T1000 (cell line): ENCODE measurements at places on chromosomes 16 and 17.

DNA sequence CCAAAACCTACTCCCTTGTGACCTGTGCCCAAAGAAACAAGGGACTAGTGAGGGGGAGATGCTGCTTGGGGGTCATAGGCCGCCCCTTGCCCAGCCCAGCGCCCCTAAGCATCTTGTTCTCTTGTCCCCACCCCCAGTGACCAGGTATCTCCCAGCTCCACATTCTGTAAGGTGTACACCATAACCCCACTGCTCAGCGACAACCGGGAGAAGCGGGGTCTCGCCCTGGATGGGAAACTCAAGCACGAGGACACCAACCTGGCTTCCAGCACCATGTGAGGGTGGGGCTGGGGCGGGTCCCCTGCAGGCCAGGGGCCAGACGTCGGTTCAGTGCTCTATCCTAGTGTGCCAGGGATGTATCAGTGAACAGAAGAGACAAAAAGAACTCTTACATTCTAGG lies 8.7 kb downstream of the ARRB2 start:
- no peak for DNase-seq

DNA sequence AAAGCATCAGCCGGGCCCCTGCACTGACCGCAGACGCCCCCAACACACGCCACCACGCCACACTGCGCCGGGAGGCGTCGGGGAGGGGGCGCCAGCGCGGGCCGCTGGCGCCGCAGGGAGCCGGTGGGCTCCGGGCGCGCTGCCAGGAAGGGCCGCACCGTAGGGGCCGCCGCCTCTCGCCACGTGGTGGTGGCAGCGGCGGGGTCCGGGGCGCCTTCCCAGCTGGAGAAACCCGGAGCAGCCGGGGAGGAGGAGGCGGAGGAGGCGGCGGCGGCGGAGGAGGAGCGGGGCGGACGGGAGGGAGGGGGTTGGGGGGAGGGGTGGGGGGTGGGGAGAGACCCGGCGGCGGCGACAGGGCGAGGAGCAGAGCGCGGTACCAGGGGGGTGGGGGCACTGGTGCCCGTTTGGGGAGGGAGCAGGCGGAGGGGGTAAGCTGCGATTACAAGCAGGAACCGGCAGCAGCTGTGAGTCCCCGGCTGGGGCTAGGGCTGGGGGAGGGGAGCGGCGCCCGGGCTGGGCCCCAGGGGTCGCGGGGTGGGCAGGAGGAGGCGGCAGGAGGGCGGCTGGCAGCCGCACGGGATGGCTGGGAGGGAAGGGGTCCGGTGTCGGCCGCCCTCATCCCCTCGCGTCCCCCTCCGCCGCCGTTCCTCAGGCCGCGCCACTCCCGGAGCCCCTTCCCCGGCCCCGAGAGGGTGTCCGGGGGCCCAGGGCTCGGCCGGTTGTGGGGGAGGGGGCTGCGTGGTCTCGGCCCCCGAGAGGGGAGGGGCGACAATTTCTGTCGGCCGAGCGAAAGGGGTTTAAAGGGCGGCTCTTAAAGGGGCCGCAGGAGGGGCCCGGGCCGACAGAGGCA lies at the start of gene TBKBP1:
TBKBP1 (plus strand) TSS at position 431 of the 850 bp plus-strand sequence. CDS start 1,952 bp downstream, outside the sequence.
- no peak for DNase-seq

- DNase-seq, result peak; percentile 48
Observed at GRCh38 chr16:71540-72401, 660 bp downstream of the RHBDF1 start.

DNA sequence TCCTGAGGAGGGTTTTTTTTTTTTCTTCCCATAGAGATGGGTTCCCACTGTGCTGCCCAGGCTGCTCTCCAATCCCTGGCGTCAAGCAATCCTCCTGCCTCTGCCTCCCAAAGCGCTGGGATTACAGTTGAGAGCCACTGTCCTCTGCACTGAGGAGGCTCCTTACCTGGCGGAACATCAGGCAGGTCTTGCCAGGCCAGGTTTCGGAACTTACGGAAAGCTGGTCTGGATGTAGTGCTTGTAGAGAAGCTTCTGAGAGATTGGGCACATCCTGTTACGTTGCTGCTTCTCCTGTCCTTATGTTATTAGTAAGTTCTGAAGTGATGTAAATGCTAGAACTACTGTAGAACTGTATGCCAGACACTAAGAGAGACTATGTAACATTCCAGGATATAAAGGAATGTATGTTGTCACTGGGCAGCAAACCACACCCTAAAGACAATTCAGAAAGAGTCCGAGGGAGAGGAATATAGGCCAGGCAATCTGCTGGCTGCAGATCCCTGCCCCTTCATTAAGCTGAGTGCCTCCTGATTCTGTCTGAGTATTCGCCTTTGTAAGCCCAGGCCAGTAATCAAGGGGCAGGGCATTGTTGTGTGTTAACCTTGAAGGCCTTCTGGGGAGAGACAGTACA lies 21.1 kb downstream of the ETV4 start:
- no peak for DNase-seq

- DNase-seq, result no peak
Observed at GRCh38 chr17:65190467-65191097, 53.4 kb downstream of the RGS9 start.

GRCh38 chr17:60325730-60326524 lies 66.0 kb downstream of the USP32 start:
- DNase-seq, result no peak

DNA sequence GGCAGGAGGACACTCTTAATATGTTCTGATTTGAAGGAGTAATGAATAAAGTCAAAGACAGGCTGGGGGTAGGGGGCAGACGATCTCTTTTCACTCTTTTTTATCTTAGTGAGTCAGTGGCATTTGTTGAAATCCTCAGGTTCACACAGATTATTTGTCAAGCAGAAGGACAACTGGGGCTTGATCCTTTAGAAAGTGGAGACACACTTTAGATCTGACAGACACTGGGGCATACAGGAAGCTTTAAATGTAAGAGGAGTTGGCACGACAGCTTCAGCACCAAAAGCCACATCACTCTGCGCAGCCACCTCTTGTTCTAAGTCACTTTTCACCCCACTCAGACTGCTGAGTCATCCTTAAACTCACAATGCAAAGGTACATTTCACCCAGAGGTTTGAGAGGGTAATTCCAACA lies 121.5 kb downstream of the STXBP4 start:
- no peak for DNase-seq

DNA sequence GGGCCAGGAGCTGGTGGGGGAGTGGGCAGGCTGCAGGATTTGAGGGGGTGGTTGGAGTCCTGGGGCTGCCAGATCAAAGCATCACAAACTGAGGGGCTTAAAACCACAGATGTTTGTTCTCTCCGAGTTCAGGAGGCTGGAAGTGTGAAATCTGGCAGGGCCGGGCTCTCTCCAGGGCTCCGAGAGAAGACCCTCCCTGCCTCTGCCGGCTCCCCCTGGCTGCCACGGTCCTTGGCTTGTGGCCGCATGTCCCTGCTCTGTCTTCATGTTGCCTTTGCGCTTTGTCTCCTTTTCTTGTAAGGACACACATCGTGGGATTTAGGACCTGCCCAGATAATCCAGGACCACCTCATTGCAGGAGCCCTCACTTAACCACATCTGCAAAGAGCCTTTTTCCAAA lies 139.8 kb upstream of the GSE1 start:
- no peak for DNase-seq

GRCh38 chr16:2808181-2808580 lies 8.9 kb upstream of the PRSS21 start:
- DNase-seq, result no peak

DNA sequence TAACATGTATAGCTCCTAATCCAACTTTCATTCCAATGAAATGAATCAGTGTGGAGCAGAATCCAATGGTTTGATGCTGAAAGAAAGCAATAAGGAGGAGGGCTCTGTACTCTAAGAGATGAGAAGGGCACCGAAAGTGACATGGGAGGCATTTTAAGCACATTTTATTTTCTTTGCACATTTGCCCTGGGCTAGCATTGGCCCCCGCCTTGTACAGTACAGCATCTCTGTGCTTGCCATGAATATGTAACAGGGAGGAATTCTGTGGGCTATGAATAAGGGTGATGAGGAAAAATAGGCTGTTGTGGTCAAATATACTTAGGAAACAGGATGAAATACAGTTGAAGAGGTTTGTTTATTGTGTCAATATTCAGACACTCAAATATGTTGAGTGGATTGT lies 45.2 kb upstream of the SHISA6 start:
- no peak for DNase-seq

DNA sequence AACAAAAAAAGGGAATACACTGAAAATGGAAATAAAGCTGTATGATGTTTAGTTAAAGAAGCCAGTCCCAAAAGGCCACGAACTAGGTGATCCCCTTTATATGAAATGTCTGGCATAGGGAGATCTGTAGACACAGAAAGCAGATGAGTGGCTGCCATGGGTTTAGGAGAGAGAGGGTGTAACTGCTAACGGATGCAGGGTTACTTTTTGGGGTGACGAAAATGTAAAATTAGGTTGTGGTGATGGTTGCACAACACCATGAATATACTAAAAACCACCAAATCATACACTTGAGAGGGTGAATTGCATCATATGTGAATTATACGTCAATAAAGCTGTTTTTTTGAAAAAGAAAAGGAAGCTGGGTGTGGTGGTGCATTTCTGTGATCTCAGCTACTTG lies 99.6 kb downstream of the ADCY9 start:
- DNase-seq, result no peak

GRCh38 chr16:54342966-54343365 lies 56.4 kb upstream of the IRX3 start:
- DNase-seq, result no peak

DNA sequence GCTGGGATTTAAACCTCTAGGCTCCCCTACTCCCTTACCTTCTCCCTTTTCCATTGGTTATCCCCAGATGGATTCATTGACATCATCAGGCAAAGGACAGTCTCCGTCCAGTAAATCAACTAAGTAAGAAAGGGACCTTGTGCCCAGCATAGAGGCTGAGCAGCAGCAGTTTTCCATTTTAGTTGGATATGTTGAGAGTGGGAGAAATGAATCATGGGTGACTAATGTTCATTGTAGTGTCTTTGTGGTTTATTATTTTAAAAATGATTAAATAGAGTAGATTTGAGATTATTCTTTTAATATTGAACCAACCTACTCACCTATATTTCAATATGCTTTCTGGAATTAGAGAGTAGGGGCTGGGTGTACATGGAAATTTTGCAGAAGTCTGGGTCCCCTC lies 99.4 kb upstream of the CACNG3 start:
- DNase-seq, result no peak

DNA sequence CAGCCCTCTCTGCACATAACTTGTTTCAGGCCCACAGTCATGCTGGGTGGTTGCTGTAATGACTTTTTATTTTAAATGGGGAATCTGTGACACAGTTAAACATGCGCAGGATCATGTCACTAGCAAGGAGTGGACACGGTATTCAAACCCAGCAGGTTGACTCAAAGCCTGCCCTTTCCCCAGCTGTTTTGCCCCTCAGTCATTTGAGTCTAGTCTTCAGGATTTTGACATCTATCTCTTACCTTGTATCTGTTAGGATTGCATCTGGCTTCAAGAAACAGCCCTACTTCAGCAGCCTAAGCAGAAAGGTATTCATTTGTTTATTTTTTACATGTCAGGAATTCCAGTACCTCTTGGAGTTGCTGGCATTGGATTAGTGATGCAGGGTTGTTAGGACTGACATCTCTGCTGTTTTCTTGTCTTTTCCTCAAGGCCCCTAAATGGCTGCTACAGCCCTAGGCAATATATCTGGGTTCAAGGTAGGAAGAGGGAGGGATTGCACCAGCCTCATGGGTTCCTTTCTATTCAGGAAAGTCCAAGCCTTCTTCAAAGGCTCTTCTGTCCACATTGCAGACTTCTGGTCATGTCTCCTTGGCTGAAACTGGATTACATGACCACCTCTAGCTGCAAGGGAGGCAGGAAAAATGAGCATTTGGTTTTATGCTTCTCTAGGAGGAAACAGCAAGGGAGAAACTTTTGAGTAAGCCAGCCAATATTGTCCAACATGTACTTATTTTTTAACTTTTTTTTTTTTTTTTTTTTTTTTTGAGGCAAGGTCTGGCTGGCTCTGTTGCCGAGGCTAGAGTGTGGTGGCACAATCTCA lies 22.8 kb downstream of the ABCC1 start:
- DNase-seq, result no peak

- no peak for DNase-seq
Observed at GRCh38 chr16:84179612-84180320, 7.1 kb downstream of the TAF1C start.

- DNase-seq, result no peak
Observed at GRCh38 chr16:52372313-52372712, 174.6 kb downstream of the TOX3 start.

- DNase-seq, result no peak
Observed at GRCh38 chr16:68190736-68191510, 45.0 kb downstream of the ESRP2 start.

GRCh38 chr17:266219-266618 lies 84.8 kb upstream of the DOC2B start:
- DNase-seq, result no peak
